ENCODE measurements at places on chromosomes 1 and 21. TPM values are rescaled to one million over a fixed set of nuclear protein-coding genes. Genes with fewer than 3 reads are reported as not detected.

The BCAS2 gene
- 91.3 TPM for total RNA-seq

The OR2T2 gene
- 0.42 TPM for total RNA-seq

The SLC37A1 gene
- total RNA-seq = 19.4 TPM

The ATF6 gene
- 27.5 TPM for total RNA-seq

The PDE4DIP gene
- 37.6 TPM for total RNA-seq

The RGS7 gene
- total RNA-seq = under 0.01 TPM

The E2F2 gene
- total RNA-seq = 2.7 TPM

The UBL4B gene
- total RNA-seq = not detected

The LIPI gene
- not detected for total RNA-seq

The HHAT gene
- total RNA-seq = 2.4 TPM

The HMCN1 gene
- under 0.01 TPM for total RNA-seq

The LINGO4 gene
- total RNA-seq = under 0.01 TPM

The DMRTA2 gene
- total RNA-seq = under 0.01 TPM

The OR10J1 gene
- total RNA-seq = not detected

The IGSF3 gene
- 0.21 TPM for total RNA-seq

The CA14 gene
- not detected for total RNA-seq

The OR10J4 gene
- not detected for total RNA-seq

The GON4L gene
- total RNA-seq = 54.9 TPM

The LCE2B gene
- not detected for total RNA-seq

The MYOC gene
- total RNA-seq = not detected

The BRINP3 gene
- total RNA-seq = not detected

The TAS1R1 gene
- 0.10 TPM for total RNA-seq

The THEM5 gene
- total RNA-seq = not detected

The ADGRL2 gene
- not detected for total RNA-seq

The TMEM63A gene
- total RNA-seq = 56.0 TPM

The RXRG gene
- not detected for total RNA-seq

The WNT9A gene
- under 0.01 TPM for total RNA-seq

The C1QC gene
- 0.52 TPM for total RNA-seq

The GJC2 gene
- total RNA-seq = 0.84 TPM

The SH2D5 gene
- not detected for total RNA-seq

The VWA5B1 gene
- total RNA-seq = not detected

The MX1 gene
- 77.8 TPM for total RNA-seq

The KIF2C gene
- total RNA-seq = 0.21 TPM

The SLC2A5 gene
- total RNA-seq = 0.73 TPM

The KCNA2 gene
- total RNA-seq = 0.52 TPM

The TRIM67 gene
- total RNA-seq = under 0.01 TPM

The POU3F1 gene
- total RNA-seq = 0.10 TPM

The CD1D gene
- total RNA-seq = 13.9 TPM

The SERINC2 gene
- 1.4 TPM for total RNA-seq

The FAM131C gene
- not detected for total RNA-seq

The GSTM4 gene
- total RNA-seq = 8.4 TPM

The LRRIQ3 gene
- 0.21 TPM for total RNA-seq

The RCAN1 gene
- total RNA-seq = 6.2 TPM

The TMEM167B gene
- 65.1 TPM for total RNA-seq

The GPR25 gene
- total RNA-seq = 0.84 TPM

The TIE1 gene
- 0.94 TPM for total RNA-seq

The NFIA gene
- total RNA-seq = 3.5 TPM

The SELL gene
- 337 TPM for total RNA-seq

Data from mononuclear cell (primary cell).